SK-N-MC (cell line): ENCODE measurements at places on chromosomes 2 and 18.
A peak's percentile ranks its signal among the peaks of the same experiment; 100 is the strongest.

- DNase-seq, result no peak
Observed at GRCh38 chr18:13548106-13548819, 178.1 kb downstream of the FAM210A start.

DNA sequence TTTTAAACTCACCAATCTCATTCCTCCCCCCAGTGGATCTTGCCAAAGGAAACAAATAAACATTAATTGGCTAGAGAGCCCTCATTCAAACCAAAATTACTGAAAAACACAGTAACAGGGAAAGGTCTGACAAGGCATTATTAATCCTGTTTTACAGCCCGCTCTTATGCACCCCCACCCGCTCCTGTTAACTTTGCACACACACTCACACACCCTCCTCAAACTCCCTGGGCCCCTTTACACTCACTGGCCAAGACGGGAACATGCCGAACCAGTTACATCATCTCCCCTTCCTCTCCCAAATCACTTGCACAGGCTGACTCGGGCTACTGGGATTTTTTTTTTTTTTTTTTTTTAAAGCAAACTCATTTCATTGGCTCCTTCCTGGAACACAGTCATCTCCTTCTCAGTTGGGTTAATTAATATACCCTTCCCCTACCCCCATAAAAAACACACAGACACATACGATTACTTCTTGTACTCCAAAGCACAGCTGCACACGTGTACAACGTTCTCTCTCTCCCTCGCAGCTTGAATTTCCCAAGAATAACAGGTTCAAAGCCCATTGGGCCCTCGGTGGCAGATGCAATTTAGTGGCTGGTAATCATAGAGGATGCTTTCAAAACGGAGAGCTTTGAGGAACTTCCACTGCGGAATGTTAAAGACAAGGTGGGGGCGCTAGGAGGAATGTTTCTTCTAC is 31.8 kb downstream of the KLF7 start:
- DNase-seq, result peak; percentile 77

DNA sequence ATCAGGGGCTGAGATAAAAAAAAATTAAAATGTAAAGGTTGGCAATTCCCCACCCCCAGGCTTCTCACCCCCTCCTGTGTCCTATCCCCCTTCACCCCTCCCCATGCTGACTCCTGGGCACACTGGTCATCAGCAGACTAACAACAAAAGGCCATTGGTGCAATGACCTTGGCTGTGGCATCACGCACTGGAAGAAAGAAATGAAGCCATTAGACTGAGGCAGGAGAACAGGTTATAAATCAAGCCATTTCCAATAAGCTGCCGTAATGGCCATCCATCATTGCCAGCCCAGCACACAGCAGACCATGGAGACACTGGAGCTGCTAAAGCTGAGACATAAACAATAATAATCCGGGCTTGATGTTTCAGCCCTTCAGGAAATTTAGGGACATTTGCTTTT is 342.4 kb upstream of the ETAA1 start:
- no peak for DNase-seq

GRCh38 chr18:29969876-29970275 is 1072.7 kb downstream of the DSC3 start:
- no peak for DNase-seq

DNA sequence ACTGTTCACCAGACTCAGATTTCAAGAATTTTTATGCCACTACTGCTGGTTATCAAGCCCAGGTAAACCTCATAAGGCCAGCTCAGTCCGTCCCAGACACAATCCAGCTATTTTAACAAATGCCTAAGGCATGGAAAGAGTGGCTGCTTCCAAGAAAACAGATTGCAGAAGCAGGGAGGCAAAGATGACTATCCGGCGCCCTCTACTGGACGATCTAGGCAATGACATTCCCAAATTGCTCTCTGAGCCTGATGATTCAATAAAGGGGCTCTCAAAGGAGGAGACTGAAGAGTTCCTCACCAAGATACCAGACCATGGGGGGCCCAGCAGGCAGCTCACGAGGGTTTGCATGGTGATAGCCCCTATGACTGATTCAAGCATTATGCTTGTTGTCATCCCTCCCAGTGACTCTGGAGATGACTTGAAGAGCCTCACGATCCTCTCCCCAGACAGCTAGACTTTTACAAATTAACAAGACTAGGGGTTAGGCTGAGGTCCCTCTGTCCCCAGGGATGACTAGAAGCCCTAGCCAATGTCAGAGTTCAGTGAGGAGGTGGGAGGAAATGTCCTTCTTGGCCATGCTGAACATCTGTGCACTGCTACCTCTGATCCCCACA is 25.0 kb downstream of the SERPINB8 start:
- DNase-seq, result no peak

GRCh38 chr2:229339618-229340017 is 68.5 kb upstream of the PID1 start:
- no peak for DNase-seq

DNA sequence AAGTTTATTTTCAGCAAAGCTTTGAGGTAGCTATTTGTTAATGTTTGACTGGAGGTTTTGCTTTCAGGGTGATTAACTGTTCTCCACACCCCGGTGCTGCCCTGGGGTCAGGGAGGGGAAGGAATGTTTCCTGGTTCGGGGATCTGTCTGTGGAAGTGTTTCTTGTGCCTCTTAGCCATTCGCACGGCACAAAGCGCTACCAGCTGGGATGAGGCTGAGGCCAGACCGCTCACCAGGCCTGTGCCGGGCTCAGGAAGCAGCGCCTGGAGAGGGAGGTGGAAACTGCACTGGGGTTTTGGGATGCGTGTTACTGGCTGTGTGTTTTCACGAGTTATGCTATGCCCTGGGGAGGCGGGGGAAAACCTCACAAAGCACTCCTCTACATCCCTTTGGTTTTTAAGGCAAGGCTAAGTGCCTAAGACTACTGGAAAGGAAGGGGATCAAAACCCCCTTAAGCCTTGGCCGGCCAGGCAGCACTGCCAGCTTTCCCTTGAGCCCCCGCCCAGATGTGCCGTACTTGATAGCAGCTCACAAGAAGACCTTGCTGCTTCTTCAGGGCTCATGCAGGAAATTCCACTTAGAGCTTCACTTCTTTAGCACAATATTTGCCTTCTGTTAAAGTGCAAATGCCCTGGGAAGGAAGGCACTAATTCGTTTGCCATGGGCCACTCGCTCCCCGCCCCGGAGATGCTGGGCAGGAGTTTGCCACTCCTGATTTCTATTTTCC is 65.7 kb upstream of the CNGA3 start:
- DNase-seq, result no peak

DNA sequence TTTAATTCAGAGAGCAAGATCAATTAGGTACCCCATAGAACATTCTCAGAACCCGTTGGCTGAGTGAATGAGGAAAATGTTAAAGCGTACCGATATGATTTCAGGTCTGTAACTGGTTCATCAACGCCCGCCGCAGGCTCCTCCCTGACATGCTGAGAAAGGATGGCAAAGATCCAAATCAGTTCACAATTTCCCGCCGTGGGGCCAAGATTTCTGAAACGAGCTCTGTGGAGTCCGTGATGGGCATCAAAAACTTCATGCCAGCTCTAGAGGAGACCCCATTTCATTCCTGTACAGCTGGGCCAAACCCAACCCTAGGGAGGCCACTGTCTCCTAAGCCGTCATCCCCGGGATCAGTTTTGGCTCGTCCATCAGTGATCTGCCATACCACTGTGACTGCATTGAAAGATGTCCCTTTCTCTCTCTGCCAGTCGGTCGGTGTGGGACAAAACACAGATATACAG is 7.3 kb downstream of the TGIF1 start:
- DNase-seq, result no peak

DNA sequence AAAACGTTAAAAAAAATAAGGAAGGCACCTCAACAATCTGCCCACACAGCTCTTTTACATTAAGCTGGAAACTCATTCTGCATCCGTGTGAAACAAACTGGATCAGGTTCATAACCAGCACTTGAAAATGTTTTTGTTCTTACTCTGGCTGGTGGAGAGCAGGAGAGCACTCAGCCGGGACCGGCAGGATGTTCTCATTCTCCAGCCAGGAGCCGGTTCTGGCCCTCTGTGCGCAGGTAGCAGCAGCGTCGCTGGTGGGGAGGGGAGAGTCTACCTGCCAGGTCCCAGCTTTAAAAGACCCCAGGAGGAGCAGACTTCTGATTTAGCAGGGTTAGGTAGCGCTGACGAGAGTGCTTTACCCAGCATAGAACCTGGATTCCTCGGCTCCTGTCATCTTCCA is 834.9 kb upstream of the SALL3 start:
- no peak for DNase-seq

DNA sequence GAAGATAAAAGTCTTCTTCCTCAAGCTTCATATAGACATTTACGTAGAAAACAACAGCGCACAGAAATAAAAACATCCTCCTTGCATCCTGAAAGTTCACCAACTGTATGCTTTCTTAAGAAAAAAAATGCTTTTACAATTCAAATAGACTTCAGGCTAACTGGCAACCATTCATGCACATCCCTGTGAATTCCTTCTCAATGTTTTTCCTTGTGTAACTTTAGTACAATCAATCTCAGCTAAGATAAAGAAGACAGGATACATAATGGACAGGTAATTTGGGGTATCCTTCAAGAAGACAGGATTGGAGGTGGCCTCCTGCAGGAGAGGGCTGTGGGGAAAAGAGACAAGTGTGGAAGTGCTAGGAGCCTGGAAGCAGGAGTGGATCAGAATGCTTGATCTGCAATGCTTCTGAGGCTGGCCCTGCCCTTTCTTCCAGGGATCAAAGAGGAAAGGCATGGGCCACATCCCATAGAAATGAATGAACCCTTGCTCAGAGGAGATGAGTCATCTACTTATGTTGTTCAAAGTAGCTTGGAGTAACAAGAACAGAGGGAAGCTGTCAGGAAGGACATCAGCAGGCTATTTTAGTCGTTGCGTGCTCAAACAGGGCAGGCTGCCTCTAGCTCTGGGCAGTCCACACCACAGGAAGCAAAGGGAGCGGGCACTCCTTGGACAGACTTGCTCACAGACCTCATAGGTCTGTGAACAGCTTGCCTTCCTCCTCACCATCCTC is 126.6 kb downstream of the TMEM131 start:
- no peak for DNase-seq

- DNase-seq, result no peak
Observed at GRCh38 chr18:10900435-10900834, 248.9 kb downstream of the PIEZO2 start.

DNA sequence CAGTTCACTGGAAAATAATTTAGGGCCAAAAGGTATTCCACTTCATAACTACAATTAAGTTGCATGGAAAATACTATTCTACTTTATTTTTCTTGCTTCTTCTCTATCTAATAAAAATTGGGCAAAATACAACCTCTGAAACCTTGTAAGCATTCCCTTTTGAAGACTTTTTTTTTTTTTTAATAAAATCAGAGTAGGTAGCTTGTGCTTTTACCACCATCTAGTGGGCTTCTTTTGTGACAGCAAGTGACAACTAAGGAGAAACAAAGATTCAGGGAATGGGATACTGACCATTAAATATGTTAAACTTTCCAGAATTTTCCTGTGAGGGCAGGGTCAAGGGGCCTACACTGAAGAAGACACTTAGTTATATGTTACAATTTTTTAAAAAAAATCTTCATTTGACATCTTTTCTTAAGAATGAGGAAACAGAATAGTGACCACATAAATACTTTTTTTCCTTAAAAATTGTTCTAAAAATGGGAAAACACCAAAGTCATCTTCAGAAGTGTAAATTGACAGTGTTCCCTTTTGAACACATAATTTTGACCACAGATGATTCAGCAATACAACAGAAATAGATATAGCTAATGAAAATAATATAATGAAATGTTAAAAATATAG is 1183.2 kb upstream of the ACVR2A start:
- peak; percentile 48 for DNase-seq

DNA sequence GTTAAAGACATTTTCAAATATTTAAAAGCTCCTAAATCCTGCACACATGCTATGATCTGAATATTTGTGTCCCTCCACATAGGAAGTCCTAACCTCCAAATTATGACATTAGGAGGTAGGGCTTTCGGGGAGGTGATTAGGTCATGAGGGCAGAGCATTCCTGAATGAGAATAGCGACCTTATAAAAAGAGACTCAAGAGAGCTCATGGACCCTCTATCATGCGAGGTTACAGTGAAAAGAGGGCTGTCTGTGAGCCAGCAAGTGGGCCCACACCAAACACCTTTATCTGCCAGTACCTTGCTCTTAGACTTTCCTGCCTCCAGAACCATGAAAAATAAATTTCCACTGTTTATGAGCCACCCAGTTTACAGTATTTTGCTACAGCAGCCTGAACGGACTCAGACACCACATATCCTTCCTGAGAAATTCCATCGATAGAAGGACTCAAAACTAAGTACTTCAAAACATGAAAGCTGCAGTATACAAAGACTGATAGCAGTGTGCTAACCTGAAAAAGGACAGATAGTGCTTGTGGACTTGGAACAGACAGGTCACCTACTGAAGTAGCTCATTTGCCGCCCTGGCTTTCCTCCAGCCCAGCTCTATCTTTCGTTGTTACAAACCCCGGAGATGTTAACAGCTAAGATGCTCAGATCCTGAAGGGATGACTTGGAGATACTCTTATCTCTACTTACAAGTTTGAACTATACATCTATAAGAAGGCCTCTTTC is 13.8 kb downstream of the FAM210A start:
- DNase-seq, result no peak

GRCh38 chr18:28766721-28767120 is 589.8 kb upstream of the CDH2 start:
- DNase-seq, result no peak

DNA sequence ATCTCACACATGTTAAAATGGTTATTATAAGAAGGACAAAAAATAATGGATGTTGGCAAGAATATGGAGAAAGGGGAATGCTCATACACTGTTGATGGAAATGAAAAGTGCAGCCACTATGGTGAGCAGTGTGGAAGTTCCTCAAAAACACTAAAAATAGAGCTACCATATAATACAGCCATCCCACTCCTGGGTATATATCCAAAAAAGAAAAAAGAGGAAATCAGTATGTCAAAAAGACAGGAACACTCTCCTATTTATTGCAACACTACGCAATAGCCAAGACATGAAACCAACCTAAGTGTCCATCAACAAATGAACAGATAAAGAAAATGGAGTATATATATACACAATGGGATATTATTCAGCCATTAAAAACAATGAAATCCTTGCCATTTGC is 642.6 kb downstream of the RNF144A start:
- DNase-seq, result no peak

DNA sequence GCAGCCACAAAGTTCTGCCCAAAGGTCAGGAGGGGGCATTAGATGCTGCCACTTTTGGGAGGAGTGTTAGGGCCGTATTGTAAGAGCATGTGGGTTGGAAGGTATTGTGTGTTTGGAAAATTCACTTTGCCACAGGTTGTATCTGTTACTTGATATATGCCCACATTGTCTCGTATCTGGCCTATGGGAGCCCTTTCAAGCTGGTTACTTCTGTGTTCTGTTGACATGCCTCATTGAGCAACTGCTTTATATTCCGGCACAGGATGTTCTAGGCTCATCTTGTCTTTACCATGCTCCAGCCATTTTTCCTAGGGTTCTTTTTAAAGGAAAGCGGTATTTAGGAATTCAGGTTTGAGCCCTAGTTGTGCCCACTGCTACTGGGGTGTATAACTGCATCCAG is 6.0 kb downstream of the ADNP2 start:
- no peak for DNase-seq

GRCh38 chr2:222912117-222912516 is 51.3 kb downstream of the ACSL3 start:
- no peak for DNase-seq

DNA sequence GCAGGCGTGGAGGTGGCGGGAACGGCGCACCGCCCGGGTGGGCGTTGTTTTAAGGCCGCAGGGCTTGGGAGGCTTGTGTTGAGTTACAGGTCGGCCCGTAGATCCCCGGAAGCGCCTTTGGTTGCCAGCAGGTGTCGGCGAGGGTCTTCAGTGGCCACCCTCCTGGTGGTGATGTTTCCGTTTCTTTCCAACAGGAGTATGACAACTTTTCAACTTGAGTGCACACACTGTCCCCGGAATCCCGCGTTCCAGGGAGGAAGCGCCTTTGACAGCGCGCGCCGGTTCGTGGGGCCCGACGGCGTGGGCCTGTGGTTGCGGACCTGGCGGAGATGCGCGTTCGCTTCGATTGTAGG is 1.0 kb upstream of the HDAC4 start:
- DNase-seq, result no peak
